Osteocyte (in vitro differentiated cells): ENCODE measurements at places on chromosomes 1 and 21. TPM values are rescaled to one million over a fixed set of nuclear protein-coding genes. Genes with fewer than 3 reads are reported as not detected.

The G0S2 gene
- 0.40 TPM in 1 of 2 replicates, not detected in the other for total RNA-seq

The SHISAL2A gene
- total RNA-seq = not detected in 2 replicates

The IGFN1 gene
- total RNA-seq = 3.2 and 3.8 TPM in 2 replicates

The SEC16B gene
- 0.64 and 0.76 TPM in 2 replicates for total RNA-seq

The URB1 gene
- 15.4 and 17.3 TPM in 2 replicates for total RNA-seq

The SIM2 gene
- 0.86 and 1.5 TPM in 2 replicates for total RNA-seq

The PITHD1 gene
- 42.4 and 44.3 TPM in 2 replicates for total RNA-seq

The TMIGD3 gene
- total RNA-seq = not detected in 2 replicates

The MANEAL gene
- 5.2 TPM in 2 replicates for total RNA-seq

The PTGFRN gene
- 51.1 and 52.9 TPM in 2 replicates for total RNA-seq

The GPR161 gene
- total RNA-seq = 36.8 and 38.5 TPM in 2 replicates

The PCP4 gene
- total RNA-seq = not detected in 2 replicates

The FAAH gene
- total RNA-seq = 12.2 and 15.3 TPM in 2 replicates

The CAMK2N1 gene
- total RNA-seq = 26.8 and 30.0 TPM in 2 replicates

The SLC22A15 gene
- total RNA-seq = 4.5 and 5.8 TPM in 2 replicates

The ANKRD34A gene
- total RNA-seq = 1.1 and 1.2 TPM in 2 replicates

The SH2D2A gene
- total RNA-seq = not detected in 2 replicates

The PTPN14 gene
- 140 and 142 TPM in 2 replicates for total RNA-seq

The ALX3 gene
- not detected in 2 replicates for total RNA-seq

The FALEC gene
- not detected in 2 replicates for total RNA-seq

The GBP7 gene
- not detected in 2 replicates for total RNA-seq

The CAPN8 gene
- not detected in 2 replicates for total RNA-seq

The IFI44L gene
- total RNA-seq = 21.2 and 22.1 TPM in 2 replicates

The OR6K3 gene
- not detected in 2 replicates for total RNA-seq

The DDI2 gene
- 20.0 and 23.4 TPM in 2 replicates for total RNA-seq

The TMEM222 gene
- total RNA-seq = 46.5 and 47.1 TPM in 2 replicates

The KCNK2 gene
- not detected in 2 replicates for total RNA-seq

The DHX9 gene
- 137 and 146 TPM in 2 replicates for total RNA-seq

The BEND5 gene
- 1.5 and 1.7 TPM in 2 replicates for total RNA-seq

The PYHIN1 gene
- not detected in 2 replicates for total RNA-seq

The CFHR2 gene
- total RNA-seq = not detected in 2 replicates

The KDM1A gene
- total RNA-seq = 103 and 107 TPM in 2 replicates

The TNFSF4 gene
- total RNA-seq = 0.35 and 0.57 TPM in 2 replicates

The CSF3R gene
- total RNA-seq = not detected in 2 replicates

The TESK2 gene
- 2.7 and 4.1 TPM in 2 replicates for total RNA-seq

The DNAJC28 gene
- total RNA-seq = 2.1 and 2.7 TPM in 2 replicates

The FMO3 gene
- 1.0 and 1.6 TPM in 2 replicates for total RNA-seq
